ENCODE measurements at places on chromosomes 2 and 18.

DNA sequence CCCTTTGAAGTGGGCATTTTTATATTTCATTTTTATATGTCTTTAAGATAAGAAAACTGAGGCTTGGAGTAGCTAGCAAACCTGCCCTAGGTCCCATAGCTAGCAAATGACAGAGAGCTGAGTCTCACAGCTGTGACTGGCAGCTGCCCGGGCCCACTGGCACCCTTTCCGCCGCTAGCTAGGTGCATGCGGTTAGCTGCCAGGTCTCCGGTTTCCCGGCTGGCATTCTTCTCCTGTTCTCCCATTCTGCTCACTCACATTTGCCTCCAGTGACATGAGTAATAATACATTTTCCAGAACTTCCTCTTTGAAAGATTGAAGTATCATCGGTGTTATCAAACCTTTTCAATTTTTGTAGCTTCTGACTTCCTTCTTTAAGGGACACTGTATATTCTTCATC lies 38.7 kb downstream of the MTCL1 start:
- no peak for DNase-seq

GRCh38 chr2:144529841-144530240 lies 9.9 kb upstream of the ZEB2 start:
- no peak for DNase-seq

- DNase-seq = no peak
These were observed 13.3 kb downstream of the CHRNA1 start for GRCh38 chr2:174750923-174751441.

DNA sequence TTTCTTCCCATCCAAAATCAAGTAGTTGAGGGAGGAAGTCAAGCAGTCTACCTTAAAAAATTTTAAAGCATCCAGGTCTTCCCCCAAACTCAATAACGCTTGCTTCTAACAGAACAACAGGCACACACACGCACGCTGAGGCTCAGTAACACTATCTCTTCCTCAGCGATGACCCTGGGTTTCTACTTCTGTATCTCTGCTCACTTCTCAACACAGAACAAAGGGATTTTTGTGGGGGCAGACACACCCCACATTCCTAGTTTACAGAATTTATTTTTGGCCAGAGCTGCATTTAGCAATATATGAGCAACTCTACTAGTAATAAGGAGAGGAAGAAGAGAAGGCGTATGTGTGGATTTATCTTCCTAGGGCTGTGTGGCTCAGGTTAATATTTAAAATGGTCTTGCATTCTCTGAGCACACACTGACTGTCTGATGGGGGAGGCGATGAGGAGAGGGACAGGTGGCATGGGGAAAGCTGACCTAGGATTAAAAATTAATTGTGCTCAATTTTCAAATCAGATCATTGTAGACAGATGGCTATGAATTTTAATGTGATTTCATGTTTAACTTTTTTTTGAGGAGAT lies 71.3 kb upstream of the PPM1B start:
- no peak for DNase-seq

GRCh38 chr2:196601430-196602306 lies 37.8 kb upstream of the CCDC150 start:
- DNase-seq = peak; percentile 47

GRCh38 chr2:181886192-181886591 lies 5.3 kb upstream of the ITPRID2 start:
- no peak for DNase-seq

DNA sequence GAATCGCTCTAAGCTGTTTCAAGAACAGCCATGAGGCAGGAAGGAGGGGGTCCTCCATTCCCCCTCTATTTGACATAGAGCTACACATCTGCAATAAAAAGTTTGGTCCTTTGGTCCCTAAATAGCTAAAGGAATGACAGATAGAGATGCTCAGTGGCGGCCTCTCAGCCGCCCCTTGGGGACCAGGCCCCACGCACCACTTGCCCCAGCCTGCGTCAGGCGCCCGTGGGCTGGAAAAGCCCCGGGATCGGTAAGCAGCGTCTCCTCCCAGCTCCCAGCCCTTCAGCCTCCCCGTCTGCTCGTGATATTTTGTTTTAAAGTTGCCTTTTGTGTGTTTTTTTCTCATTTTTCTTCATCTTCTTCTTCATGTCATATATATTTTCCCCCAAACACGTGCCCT lies 321.0 kb downstream of the CELF4 start:
- no peak for DNase-seq

GRCh38 chr2:240129731-240130392 lies 6.2 kb downstream of the COPS9 start:
- no peak for DNase-seq

DNA sequence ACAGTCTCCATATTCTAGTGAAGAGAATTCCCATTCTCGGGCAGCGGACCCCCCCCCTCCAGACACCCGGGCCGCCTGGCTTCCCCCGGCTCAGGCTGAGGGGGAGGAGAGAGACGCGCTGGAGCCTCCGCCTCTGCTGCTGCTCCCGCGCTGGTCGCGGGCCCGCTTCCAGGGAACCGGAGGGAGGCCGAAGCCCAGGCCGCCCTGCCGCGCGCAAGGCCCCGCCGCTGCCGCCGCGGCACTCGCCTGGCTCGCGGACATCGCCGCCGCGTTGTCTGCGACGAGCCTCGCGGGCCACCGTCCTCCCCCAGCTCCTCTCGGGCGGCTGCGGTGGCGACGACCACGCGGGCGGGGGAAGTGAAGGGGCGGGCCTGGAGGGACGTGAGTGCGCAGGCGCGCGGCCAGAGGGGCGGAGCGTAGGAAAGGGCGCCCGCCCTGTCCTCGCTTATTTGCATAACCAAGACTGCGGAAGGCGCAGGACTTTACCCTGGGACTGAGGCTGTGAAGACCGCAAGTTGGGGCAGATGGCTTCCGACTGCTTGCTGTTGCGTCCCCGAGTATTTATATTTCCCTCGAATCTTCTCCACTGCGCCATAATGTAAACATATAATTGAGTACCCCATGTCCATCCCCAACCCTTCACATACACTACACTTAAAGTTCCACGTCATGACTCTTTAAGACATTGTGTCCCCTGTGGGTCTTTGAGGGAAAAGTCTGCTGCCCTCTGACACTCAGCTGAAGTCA lies at the start of gene ARL5A:
TSS of gene ARL5A (minus strand) at position 279 of the 747 bp plus-strand sequence. CDS start at position 34, 245 bp downstream.
- peak; percentile 96 for DNase-seq

DNA sequence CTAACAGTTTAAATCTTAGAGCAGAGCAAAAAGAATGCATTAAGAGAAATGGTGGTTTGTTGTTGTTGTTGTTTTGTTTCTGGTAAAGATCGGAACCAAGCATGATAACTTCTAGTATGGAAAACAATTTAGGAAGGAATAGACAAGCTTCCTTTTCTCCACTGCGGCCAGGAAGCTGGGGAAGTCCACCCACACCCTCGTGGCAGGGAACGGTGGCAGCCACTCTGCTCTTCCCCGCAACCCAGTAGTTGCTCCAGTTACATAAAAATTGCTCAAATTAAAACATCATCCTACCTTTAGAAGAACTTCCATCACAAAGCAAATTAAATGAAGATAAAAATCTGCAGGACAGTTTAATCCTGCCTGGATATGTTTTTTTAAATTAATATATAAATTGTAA lies 113.0 kb downstream of the RBMS1 start:
- no peak for DNase-seq

DNA sequence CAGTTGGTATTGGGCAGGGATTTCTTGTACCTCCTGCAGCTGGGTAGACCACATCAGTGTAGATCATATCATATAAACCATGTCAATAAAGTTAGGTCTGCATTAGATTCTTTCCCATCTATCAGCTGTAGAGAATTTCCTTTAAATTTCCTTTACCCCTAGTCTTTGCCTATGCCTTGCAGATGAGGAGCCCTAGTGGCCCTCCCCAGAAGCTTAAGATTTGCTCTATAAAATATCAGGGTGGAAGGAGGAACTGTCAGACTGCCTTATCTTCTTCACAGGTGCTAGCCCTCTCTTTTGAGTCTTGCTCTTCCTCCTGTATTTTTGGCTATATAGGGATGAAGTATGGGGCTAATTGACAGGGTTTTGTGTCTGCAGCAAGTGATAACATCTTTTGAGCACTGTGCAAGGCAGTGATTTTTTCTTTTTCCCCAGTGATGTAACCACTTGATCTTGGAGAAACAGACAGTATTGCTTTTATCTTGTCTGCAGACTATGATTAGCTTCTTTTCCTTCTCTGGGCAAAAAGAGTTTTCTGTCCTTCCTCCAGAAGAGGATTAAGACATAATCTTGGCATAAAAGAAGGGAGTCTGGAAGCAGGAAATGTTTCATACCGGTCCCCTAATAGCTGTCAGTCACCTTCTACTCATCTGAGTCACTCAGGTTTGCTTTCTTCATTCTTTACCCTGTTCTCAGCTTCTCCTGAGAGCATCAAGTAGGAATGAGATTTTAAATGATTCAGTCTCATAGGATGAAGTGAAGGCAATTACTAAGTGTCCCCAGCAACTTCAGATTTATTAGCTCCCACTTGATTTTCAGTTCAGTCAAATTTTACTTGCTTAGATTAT lies 286.4 kb downstream of the CDH19 start:
- no peak for DNase-seq

GRCh38 chr2:127514485-127514884 lies 11.8 kb downstream of the IWS1 start:
- DNase-seq = no peak

DNA sequence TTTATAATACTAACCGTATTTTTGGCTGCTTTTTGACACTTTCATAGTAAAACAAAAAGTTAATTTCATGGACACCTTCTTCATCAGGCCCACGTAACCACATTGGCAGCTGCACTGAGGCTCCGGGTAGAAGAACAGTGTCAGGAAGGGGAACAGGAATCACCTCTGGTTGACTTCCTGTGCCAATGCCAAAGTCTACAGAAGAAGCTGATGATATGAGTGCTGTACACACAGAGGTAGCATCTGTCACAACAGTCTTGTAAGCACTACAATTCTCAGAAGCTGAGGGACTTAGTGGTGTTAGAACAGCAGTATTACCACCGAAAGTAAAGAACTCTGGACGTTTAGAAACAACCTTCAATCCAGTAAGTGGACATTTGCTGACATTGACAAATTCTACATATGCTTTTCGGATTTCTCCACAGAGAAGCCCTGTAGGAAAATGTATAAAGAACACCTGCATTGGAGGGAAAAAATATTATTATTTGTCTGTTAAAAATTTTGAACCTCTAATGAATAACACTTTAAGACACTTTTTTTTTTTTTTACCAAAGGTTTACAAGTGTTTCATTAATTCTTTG lies 85.3 kb downstream of the TRAPPC8 start:
- DNase-seq = no peak

GRCh38 chr18:42436222-42436765 lies 481.3 kb downstream of the PIK3C3 start:
- no peak for DNase-seq

GRCh38 chr2:85887566-85888019 lies 1.2 kb downstream of the ST3GAL5 start:
- DNase-seq = peak; percentile 54
